ENCODE measurements at places on chromosomes 2 and 18.
A peak's percentile ranks its signal among the peaks of the same experiment; 100 is the strongest.

- DNase-seq, result no peak
Observed at GRCh38 chr2:112962308-112963175, 15.3 kb upstream of the IL36G start.

- DNase-seq, result peak; percentile 29
Observed at GRCh38 chr2:73700131-73700611, 37.0 kb downstream of the TPRKB start.

DNA sequence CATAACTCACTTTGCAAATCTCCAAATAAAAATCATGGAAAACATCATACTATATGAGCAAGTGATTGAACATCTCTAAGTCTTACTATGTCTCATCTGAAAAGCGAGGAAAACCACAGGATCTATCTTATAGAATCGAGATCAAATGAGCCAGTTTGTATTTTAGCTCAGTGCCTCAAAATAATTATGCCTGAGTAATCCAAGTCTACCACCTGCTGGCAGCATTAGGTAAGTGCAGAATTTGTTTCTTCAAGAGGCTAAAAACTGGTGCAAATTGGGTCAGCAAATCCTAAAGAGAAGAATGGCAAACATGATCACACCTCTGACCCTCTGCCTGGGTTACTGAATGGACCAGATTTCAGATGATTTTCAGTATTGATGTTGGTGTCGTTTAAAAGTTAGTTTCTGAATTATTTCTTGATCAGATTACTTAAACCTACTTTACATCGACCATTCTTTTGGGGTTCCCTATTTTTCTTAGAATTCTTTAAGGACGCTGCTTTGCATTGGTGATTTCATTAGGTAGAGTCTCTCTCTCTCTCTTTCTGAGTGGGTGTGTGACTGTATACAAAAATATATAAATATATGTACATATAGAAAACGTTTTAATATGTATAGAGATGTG, 12.7 kb upstream of the FHOD3 start:
- peak; percentile 78 for DNase-seq

GRCh38 chr2:9738062-9738461, 105.2 kb upstream of the TAF1B start:
- DNase-seq, result no peak

DNA sequence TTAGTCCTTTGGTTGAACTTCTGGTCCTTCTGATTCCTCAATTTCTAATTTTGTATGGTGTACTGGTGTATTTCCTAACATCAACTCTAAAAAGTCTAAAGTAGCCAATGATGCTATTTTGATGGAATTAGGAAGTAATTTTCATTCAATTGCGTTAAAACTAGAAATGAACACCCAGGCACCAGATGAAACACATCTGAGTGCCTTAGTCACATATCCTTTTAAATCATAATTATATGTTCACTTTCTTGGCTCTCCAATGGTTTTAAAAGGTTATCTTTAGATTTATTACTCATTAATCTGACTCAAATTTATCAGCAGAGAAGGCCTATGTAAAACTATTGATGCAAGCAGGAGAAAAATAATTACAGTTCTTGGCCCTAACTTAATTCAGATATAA, 119.7 kb downstream of the GAREM1 start:
- peak; percentile 40 for DNase-seq

Measured in foreskin fibroblast (primary cell).